Activated CD4-positive, alpha-beta memory T cell treated with anti-CD3 and anti-CD28 coated beads, Interleukin-2, amount 10 ng/mL, durations not matched to agents 7 days and 5 days (primary cell): ENCODE measurements at places on chromosomes 6 and 20. TPM values are rescaled to one million over a fixed set of nuclear protein-coding genes. Genes with fewer than 3 reads are reported as not detected.
A peak's percentile ranks its signal among the peaks of the same experiment; 100 is the strongest.

- no peak overlapping the region for H3K4me3 ChIP-seq
- peaks cover 31% of the 10 kb centered on the region for H3K27me3 ChIP-seq
- DNase-seq = no peak
- H3K4me1 ChIP-seq = no peaks in the 10 kb centered on the region
Observed at GRCh38 chr20:45462711-45463509, 6.6 kb upstream of the WFDC2 start.

DNA sequence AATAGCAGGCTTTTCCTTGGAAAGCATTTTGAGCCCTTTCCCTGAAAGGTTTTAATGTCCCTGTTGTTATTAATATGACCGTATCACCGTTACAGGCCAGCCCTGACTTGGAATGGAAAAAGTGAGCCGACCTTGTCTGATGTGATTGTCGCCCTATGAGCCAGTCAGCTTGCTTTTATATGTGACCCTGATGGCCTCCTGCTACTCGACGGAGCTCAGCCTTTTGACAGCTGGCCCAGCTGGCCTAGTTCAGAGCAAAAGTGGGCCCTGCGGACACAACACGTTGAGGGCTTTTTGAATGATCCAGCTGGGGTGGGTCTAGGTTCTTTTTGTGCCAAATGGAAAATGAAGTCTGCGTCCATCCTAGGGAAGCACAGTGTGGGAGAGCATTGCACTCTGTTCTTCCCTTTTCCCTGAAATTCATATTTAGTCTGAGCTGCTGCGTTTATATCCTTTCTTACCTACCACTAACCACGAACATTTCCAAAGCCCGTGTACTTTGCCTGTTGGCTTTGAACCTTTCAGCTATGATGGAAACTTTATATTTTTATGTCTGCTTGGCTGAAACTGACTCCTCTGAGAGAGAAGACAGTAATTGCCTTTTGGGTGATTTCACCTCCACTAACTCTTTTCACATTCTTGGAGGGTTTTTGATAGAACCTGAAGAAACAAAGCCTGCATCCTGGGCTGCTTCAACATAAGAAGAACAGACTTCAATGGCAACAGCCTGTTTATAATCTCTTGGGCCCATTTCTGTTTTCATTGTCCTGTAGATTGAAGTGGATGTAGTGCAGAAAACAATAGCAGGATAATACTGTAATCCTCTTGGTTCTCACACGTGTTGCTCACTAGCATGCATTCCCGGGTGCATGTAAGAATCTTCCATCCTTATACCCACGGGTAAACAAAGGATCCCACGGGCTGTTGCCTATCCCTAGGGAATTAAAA, 121.8 kb upstream of the HDGFL1 start:
- H3K36me3 ChIP-seq = no peaks in the 10 kb centered on the region
- DNase-seq = no peak
- no peak overlapping the region for H3K4me3 ChIP-seq
- no peaks in the 10 kb centered on the region for H3K4me1 ChIP-seq
- no peak overlapping the region for H3K27ac ChIP-seq

DNA sequence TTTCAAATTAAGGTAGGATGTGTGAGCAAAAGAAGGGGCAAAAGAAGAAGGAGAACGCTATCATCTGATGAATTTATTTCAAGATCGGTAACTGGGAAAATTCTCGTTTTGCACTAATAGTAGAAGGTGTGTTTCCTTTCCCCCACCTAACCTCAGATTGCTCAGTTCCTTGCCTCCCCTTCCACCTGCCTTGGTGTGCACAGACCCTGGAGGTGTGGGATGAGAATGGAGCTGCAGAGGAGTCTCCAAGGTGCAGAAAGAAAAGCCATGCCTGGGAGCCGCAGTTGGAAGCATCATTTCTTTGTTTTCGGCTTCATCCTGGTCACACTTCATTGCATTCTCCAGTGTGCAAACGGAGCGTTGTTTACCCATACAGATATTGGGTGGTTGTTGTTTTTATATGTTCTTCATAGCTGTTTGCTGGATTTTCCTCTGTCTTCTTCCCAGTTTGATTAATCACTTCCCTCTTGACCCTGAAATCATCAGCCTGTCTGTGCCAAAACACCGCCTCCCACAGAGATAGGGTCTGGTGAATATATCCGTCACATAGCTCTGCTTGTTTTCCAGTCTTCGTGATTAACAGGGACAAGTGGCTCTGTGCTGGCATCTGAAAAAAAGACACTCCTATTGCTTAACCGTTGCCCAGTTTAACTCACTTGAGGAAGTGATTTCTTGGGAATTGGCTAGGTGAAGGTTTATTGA, 40.2 kb upstream of the NEDD9 start:
- peaks cover 43% of the 10 kb centered on the region for H3K36me3 ChIP-seq
- H3K4me1 ChIP-seq = peaks cover 27% of the 10 kb centered on the region
- no peak overlapping the region for H3K27ac ChIP-seq
- H3K4me3 ChIP-seq = no peak overlapping the region
- DNase-seq = no peak

DNA sequence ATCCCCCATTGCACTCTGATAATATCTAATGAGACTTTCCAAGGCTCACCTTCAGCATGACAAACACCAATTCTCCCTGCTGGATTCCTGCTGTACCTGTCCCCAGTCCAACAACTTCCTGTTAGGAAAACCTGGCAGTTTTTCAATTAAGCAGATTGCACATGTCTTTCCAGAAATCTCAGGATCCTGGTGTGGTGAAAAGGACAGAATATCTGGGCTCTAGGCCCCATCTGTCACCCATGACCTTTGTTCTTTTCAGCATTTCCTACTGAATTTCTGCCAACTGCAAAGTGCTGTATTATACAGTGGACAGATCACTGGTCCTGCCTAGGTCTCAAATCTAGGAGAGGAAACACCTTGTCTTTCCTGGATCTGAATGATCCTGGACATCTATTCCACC, 27.7 kb upstream of the DTNBP1 start:
- peaks cover 10% of the 10 kb centered on the region for H3K4me1 ChIP-seq
- no peak overlapping the region for H3K27ac ChIP-seq

Gene HAO1
- total RNA-seq = not detected

Gene SYTL3
- 133 TPM for total RNA-seq

DNA sequence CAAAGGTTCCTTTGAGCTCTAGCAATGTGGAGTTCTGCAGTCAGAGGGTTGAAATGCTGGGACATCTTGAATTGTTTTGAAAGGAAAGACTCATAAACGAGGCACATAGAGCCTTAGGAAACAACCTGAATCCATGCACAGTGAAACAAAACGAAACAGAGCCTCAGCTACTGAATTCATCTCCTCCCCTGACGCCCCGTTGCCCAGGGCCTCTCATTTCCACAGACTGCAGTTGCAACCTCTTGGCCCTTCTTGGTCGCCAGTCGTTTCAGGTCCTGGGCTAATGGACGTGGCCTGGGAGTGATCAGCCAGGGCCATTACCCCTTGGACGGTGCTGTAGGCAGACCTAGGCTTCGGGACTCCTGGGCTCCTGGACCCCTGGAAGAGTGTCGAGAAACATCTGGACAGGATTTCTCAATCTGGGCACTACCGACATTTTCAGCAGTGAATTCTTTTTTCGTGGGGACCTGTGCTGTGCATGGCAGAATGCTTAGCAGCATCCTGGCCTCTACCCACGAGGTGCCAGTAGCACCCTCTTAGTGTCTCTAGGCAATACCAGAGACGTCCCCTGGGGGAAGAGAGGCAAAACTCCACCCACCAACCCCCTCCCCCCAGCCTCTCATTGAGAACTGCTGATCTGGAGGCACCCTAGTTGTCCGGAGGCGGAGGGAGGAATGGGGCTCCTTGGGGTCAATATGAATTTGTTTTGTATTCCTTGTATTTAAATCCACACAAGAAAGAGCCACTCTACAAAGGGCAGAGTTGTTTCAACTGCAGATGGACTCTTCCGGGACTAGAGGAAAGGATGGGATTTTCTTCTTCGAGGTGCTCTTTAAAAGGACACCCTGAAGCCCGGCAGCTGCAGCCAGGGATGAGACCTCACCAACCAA, 50.2 kb downstream of the TMEM242 start:
- peaks cover 15% of the 10 kb centered on the region for H3K4me1 ChIP-seq
- peak; percentile 32 for DNase-seq
- no peak overlapping the region for H3K27ac ChIP-seq
- peaks cover 2% of the 10 kb centered on the region for H3K27me3 ChIP-seq
- peaks cover 4% of the 10 kb centered on the region for H3K36me3 ChIP-seq
- H3K4me3 ChIP-seq = peak overlapping the region; percentile 56

Gene SIRPG
- 109 TPM for total RNA-seq

- no peaks in the 10 kb centered on the region for H3K27me3 ChIP-seq
- no peak for DNase-seq
- H3K27ac ChIP-seq = no peak overlapping the region
- H3K4me3 ChIP-seq = no peak overlapping the region
- H3K4me1 ChIP-seq = no peaks in the 10 kb centered on the region
Observed at GRCh38 chr6:40210628-40211056, 276.4 kb upstream of the MOCS1 start.

GRCh38 chr6:130223508-130223907, 757 bp upstream of the SAMD3 start:
- peak overlapping the region; percentile 26 for H3K4me3 ChIP-seq
- peak overlapping the region; percentile 98 for H3K27ac ChIP-seq
- H3K27me3 ChIP-seq = no peaks in the 10 kb centered on the region
- DNase-seq = peak; percentile 86

Gene TOX2
- 4.6 TPM for total RNA-seq

DNA sequence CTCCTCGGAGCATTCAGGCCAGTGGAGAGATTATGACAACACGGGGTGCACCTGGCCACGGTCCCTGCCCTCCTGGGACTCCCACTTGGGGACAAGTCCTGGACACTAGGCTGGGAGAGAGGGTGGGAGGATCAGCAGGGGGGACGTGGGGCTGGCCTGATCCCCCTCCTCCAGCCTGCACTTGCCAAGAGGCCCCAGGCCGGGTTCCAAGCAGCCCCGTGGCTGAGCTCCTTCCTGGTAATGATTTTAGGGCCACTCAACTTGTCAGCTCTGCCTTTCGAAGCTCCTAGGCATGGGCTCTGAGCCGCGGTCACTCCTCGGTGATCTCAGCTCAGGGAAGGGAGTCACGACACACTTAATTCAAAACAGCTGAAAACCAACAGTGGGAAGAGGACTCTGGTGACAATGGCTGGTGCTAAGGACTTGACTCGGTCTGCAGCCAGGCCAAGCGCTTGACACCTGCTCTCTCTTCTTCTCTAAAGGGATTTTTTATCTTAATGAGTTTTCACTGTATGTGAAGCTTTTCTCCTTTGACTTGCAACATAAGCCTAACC, 161.7 kb downstream of the BMP7 start:
- DNase-seq = no peak
- no peaks in the 10 kb centered on the region for H3K27me3 ChIP-seq
- no peak overlapping the region for H3K4me3 ChIP-seq
- H3K4me1 ChIP-seq = no peaks in the 10 kb centered on the region
- H3K36me3 ChIP-seq = no peaks in the 10 kb centered on the region
- no peak overlapping the region for H3K27ac ChIP-seq

DNA sequence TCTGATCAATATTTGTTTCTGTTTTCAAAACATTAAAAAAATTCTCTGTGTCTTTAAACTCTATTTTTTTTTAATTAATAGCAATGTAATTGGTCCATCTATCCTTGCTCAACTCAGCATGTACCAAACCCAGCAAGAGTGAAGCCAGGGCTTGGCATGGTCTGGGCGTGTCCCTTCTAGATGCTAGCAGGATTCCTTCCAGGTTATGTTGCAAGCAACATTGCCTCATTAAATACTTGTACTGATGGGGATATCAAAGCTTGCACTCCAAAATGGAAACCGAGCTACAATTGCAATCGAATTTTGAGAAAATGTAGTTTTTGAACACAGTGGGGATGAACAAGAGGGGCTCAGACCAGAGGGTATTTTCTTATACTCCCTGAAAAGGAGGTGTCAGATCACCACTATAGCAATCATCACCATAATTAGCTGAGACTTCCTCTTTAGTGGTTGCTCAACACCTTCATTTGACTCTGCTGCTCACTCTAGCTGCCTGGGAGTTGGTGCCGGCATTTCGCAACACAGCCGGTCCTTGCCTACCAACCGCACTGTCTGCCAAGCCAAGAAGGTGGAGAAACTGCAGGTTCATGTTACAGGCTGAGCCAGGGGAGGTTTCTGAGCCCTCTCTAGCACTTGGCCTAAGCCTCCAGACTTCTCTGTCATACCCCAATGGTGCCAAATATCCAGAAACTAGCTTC, 67.8 kb upstream of the RALGAPA2 start:
- no peaks in the 10 kb centered on the region for H3K36me3 ChIP-seq
- H3K4me3 ChIP-seq = no peak overlapping the region
- H3K27me3 ChIP-seq = peaks cover 2% of the 10 kb centered on the region
- no peaks in the 10 kb centered on the region for H3K4me1 ChIP-seq
